ENCODE measurements at places on chromosomes 2 and 18.

DNA sequence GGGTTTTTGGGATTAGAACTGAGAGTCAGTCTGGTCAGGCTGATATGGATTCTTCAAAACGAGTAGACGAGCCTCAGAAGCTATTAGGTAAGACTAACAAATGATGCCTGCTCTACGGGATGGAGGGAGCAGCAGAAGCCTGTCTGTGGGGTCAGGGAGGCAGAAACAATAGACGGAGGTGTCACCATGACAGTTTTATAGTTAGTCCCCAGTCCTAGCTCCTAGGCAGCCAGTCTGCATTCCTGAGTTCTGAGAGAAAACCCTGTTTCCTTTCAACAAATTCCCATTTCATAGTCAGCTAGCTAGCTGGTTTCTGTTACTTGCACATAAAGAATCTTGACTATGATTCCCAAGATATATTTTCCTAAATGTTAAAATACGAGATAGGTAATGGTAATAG is 542.1 kb downstream of the PID1 start:
- no peak for DNase-seq

- no peak for DNase-seq
Measured at GRCh38 chr2:2751715-2752315, 420.7 kb upstream of the MYT1L start.

GRCh38 chr2:86292571-86293515 is 44.6 kb downstream of the REEP1 start:
- no peak for DNase-seq

- no peak for DNase-seq
Measured at GRCh38 chr2:218229851-218230250, 12.9 kb downstream of the ARPC2 start.

DNA sequence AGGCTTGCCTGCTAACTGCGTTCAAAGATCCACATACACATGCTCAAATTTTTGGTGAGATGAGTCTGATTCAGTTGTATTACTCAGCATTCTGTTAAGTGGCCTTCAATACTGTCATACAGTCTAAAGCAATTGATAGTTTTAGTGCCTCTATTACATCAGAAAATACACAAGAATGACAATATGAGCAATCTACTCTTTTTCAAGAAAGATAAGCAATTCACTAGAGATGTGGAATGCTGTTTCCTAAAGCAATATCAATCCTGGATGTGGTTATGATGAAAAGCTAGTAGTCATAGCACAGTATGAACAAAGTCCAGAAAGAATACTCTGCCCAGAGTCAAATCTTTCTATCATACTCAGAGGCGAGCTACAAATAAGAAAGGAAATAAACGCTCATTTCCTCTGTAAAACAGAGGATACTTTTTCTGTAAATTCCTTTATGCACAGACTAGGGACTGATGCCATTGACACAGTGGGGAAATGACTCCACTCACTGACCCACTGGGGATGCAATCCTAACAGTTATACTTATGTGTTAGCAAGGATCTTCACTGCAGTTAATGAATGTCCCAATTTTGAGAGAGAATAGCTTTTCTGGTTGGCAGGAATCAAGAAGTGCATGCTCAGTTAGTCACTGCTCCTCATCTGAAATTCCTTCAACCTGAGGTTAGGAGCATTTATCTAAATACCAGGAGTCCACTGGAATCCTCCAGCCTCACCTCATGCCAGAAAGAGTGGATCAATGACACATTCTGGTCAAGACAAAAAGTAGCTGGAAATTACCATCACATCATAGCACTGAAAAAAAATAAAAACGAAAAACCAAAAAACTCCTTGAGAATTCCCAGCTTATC is 83.3 kb downstream of the PDE11A start:
- no peak for DNase-seq

- DNase-seq = no peak
Measured at GRCh38 chr2:181143790-181144300, 163.4 kb downstream of the UBE2E3 start.

DNA sequence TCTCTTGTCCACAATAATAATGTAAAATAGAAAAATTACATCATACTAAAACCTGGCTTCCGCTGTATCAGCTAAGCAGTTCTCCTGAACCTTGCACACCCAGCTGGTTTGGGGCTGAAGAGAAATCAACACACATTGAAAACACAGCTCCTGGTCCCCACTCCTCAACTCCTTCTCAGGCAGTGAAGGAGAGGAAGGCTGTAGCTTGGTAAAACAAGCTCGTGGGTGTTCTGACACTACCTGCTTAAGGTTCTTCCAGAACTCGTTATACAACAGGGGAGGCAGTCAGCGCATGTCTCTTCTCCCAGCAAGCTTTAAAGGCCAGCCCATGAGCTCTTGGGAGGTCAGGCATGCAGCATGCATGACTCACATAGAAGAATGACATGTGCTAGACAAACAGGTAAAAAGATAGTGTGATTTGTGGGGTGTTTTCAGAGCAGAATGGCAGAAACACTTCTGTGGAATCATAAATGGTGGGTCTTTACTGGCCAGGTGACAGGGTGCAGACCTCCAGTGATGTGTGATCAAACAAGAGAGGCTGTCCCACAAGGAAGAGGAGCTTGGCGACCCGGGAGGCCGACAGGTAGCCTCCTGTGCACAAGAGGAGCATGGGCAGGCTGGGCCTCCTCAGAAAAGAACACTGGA is 69.1 kb downstream of the UXS1 start:
- DNase-seq = no peak
